ENCODE measurements at places on chromosomes 7 and 10. TPM values are rescaled to one million over a fixed set of nuclear protein-coding genes. Genes with fewer than 3 reads are reported as not detected.

- DNase-seq = no peak
Observed at GRCh38 chr10:133068111-133069032, 19.4 kb upstream of the ADGRA1 start.

DNA sequence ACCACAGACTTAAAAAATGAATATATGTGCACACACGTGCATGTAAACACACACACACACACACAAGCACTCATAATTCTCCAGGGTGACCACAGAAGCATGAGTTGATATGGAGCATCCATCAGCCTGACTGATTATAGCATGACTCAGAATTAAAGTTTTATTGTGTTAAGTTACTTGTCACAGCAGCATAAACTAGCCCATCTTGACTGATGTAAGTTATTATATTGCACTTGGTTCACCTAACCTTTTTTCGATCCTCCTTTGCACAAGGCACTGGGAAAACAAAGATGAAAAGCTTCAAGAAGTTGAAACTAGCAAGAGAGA, 18.8 kb upstream of the SLC35G1 start:
- DNase-seq = no peak

- DNase-seq = no peak
Observed at GRCh38 chr7:144032516-144032915, 16.2 kb upstream of the OR2A5 start.

TMEM72 gene
- total RNA-seq = not detected

CYP51A1 gene
- total RNA-seq = 129 TPM
